Adrenal gland (tissue), 19 donors: ENCODE measurements at places on chromosomes 11 and 22.

GRCh38 chr11:9772218-9772617 is 108.3 kb downstream of the SWAP70 start:
- no peaks in the 10 kb centered on the region for H3K36me3 ChIP-seq
- no peak overlapping the region for H3K27ac ChIP-seq
- no peak for DNase-seq
- peaks cover 9% of the 10 kb centered on the region for H3K4me1 ChIP-seq

GRCh38 chr11:108859510-108859909 is 194.6 kb downstream of the DDX10 start:
- no peak for DNase-seq
- peaks cover 6% of the 10 kb centered on the region for H3K4me1 ChIP-seq
- H3K4me3 ChIP-seq = no peak overlapping the region
- no peaks in the 10 kb centered on the region for H3K27me3 ChIP-seq
- no peak overlapping the region for H3K27ac ChIP-seq

GRCh38 chr11:132056689-132057088 is 686.3 kb downstream of the NTM start:
- H3K27me3 ChIP-seq = no peaks in the 10 kb centered on the region
- no peak overlapping the region for H3K4me3 ChIP-seq
- H3K4me1 ChIP-seq = no peaks in the 10 kb centered on the region

DNA sequence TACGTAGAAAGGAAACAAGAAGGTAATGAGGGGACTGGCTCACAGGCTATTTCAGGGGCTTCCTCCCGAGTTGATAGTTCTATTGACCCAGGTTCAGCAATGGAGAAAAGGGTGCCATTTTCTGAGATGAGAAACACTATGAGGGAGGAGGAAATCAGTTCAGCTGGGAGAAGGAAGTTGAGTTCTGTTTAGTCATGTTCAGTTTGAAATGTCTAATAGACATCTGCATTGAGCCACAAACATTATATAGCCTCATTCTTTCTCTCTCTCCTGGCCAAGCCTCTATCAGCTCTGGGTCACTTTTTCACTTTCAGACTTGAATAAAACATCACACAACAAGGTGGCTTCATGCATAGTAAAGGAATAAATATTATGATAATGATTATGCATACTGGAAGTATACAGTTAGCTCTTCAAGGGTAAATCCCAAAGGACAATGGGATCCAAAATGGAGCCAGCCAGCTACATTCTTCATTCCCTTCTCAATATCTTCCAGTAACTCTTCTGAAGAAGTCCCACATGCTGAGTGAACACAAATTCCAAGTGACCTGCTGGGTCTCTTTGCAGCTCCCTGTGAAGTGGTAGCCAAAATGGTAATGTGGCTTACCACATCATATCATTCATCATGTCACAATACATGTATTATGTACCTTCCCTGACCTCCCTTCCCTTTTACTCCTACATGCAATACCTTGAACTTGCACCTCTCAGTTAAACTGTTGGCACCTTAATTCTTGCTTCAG is 80.9 kb upstream of the CD44 start:
- H3K4me1 ChIP-seq = no peaks in the 10 kb centered on the region
- no peak overlapping the region for H3K4me3 ChIP-seq
- no peaks in the 10 kb centered on the region for H3K27me3 ChIP-seq
- no peak overlapping the region for H3K27ac ChIP-seq
